ENCODE measurements at places on chromosomes 13 and 19. TPM values are rescaled to one million over a fixed set of nuclear protein-coding genes. Genes with fewer than 3 reads are reported as not detected.

ODAD3 gene
- 7.1 TPM for polyA plus RNA-seq

CAMSAP3 gene
- 19.3 TPM for polyA plus RNA-seq

CBY2 gene
- polyA plus RNA-seq, result not detected

RFPL4A gene
- not detected for polyA plus RNA-seq

PTH2 gene
- polyA plus RNA-seq, result not detected

SPACA4 gene
- polyA plus RNA-seq, result not detected

NKPD1 gene
- not detected for polyA plus RNA-seq

EDNRB gene
- 14.0 TPM for polyA plus RNA-seq

PRR22 gene
- polyA plus RNA-seq, result 4.1 TPM

ITGBL1 gene
- 1.4 TPM for polyA plus RNA-seq

- no peak for DNase-seq
These were observed 112.3 kb downstream of the MIPEP start for GRCh38 chr13:23776698-23777574.

DNA sequence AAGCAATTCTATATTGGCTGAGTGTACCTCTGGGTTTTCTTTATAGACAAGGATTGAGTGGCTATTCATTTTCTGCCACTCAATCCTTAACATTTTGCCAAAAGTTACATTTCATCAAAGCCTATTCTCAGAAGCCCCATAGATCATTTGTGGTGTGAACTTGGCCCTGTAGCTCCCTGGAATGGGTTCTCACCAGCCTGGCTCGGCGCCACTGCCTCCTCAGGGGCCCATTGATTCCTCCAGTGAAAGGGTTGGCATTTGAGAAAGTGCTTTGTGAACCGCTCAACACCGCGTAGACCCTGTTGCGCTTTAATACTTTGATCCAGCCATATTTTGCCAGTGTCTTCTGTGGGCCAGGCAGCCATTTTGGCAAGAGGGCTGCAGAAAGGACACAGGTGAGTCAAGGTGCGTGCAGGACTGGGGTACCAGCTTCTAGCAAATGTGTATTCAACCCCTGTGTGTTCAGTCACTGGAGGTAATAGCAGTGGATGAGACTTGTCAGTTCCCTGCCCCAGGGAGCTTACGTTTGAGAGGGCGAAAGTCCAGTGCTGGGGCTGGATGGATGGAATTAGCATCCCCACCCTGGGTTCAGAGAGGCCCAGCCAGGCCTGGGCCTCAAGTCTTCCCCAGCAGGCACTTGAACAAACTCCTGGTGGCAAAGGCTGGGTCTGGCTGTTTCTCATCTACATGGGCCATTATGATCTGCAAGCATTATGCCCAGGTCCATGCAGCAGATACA lies 3.8 kb downstream of the RAB8A start:
- DNase-seq, result no peak

DNA sequence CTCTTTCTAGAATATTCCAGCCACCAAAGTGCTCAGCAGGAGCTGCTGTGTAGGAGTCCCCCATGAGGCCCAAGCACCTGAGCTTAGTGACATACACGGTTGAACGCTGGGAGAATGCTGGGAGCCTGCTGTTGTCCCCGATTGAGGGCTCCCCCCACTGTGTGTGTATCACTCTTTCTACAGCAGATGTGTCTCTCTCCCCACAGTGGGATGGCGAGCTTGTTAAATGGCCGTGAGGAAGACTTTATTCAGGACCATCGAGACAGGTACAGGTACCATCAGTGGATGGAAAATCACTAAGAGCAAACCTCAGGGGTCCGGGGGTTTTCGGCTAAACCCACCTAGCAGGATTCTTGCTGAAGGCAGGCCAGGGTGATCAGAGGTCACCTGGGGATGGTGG lies 22.7 kb downstream of the EPN1 start:
- DNase-seq, result no peak

DNA sequence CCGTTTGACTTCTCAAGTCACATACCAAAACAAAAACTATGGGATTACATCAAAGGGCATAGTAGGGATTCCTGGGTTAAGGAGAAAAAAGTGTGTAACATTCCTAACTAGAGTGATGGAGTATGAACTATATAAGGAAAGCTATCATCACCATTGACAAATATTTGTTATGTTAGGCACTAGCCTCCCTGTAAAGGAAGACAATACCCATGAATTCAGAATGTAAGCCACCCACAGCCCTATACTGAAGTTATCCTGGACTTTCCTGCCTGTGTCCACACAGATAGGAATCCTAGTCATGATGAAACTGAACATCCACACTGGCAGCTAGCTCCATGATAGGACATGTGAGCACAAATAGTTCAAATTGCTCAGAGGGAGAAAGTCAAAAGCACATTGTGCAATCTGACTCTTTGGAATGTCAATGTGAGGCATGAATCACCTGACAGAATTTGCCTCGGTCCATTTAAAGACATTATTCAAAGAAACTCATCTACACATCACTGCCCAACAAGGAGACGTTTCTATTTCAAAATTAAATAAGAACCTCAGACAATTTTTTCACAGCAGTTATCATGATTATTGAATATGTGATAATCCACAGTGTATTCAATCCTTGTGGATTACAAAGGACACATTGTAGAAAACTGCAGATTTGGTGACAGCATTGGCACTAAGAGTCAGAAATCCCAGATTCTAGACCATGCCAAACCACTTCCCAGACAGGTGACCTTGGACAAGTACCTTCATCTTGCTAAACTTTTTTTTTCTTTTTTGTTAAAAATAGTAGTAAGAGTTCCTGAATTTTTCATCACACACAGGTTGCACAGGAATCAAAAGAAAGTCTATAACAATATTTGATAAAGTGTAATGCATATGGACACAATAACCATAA lies 529.3 kb downstream of the IRS2 start:
- no peak for DNase-seq

DNA sequence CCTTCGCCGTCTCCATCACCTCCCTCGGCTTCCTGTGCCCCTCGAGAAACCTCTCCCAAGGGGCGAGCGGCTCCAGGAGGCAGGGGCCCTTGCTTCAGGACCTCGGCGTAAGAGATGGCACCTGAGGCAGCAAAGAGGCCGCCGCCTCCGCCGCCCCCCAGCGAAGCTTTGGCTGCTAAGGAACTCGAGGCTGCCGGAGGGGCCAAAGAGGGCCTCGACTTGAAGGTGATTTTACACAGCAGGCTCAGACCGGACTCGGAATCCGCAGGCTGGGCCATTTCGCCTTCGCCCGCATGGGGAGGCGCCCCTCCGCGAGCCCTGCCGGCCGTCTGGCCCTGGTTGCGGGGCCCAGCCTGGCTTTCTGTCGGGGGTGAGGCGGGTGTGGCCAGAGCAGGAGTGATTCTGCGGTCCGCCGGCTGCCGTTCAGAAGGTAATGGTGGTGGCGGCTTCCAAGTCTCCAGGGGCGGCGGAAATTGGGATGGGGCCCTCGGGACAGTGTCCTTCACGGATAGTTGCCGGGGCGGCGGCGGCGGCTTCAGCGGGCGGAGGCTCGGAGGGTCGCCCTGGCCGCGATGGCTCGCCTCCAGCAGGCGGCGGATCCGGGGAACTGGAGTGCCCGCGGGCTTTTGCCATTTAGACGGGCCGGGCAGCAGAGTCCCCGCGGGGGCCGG lies 1.4 kb downstream of the GGN start:
- DNase-seq, result no peak

DNA sequence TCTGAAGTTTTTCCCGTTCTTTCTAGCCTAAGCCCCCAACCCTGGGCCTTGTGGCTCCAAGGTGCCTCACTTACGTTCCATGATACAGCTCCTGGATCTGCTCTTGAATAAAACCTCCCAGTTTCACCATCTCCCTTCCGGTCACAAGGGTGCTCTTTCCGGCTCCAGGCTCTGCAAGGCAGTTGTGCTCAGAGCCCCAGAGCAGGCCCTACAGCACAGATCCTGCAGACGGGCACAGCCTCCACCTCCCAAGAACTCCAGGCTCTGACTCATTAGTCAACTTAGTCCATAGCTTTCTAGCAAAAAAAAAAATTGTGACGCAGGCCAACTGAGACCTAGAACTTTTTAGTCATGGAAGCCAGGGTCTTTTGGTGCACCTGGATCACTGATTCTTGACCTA lies 33.9 kb upstream of the SLC7A10 start:
- DNase-seq, result no peak

DNA sequence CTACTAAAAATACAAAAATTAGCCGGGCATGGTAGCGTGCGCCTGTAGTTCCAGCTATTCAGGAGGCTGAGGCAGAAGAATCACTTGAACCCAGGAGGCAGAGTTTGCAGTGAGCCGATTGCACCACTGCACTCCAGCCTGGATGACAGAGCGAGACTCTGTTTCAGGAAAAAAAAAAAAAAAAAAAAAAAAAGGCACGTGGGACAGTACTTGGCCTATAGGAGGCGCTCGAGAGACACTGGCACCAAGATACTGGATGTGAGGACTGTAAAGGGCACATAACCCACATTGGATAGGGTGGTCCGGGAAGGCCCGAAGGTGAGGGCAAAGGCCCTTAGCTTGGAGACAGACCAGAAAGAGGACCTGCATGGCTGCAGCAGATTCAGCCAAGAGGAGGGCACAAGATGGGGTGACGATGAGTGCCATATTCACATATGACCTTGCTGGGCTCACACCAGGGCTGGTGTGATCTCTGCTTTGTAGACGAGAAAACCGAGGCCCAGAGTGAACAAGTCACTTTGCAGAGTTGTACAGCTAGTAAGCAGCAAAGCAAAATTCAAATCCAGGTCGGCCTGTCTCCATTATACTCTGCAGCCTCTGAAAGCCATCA lies 89.4 kb downstream of the DPF1 start:
- peak; percentile 48 for DNase-seq

GRCh38 chr13:34722922-34723321 lies 219.1 kb upstream of the NBEA start:
- no peak for DNase-seq

DNA sequence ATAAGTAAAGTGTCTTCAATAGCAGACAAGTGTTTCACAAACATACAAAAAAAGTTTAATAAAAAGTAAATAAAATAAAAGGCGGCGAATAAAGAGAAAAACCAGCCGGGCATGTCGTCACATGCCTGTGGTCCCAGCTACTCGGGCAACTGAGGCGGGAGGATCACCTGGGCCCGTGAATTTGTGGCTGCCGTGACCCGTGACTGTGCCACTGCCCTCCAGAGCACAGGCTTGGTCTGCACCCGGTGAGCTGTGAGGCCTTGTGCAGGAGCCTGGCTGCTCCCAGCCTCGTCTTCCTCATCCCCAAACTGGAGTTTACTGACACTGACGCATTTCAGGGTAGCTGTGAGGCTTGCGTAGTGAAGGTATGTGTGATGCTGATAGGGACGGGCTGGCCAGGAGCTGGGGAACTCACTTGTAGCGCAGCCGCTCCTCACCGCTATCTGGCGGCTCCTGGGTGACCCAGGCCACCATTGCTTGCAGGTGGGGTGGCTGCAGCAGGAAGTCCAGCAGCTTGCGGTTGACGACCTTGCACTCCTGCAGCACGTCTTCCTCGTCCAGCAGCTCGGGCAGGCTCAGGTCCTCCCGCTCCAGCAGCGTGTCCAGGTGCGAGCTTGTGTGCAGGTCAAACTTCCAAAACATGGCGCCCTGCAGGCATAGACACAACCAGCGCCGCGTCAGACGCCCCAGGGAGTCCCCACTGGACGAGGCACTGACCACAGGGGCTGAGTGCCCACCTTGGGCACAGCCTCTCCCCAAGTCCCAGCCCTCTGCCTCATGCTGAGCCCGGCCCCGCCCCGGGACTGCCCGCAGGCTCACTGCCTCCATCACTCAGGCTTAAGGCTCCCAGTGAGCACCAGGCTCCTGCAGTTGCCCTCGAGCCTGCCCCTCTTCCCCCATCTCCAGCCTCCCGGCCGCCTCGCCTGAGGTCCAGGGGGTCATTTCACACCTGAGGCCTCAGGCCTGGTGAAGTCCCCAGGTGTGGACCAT lies 12.1 kb downstream of the PPP6R1 start:
- no peak for DNase-seq

GRCh38 chr19:7833225-7834099 lies 3.4 kb downstream of the EVI5L start:
- DNase-seq, result no peak

GRCh38 chr19:10505583-10506229 lies 2.5 kb upstream of the KEAP1 start:
- DNase-seq, result peak; percentile 70

- DNase-seq, result no peak
These were observed 30.7 kb upstream of the VSTM2B start for GRCh38 chr19:29495091-29495490.

GRCh38 chr13:80751854-80752253 lies 410.9 kb upstream of the SPRY2 start:
- DNase-seq, result no peak

DNA sequence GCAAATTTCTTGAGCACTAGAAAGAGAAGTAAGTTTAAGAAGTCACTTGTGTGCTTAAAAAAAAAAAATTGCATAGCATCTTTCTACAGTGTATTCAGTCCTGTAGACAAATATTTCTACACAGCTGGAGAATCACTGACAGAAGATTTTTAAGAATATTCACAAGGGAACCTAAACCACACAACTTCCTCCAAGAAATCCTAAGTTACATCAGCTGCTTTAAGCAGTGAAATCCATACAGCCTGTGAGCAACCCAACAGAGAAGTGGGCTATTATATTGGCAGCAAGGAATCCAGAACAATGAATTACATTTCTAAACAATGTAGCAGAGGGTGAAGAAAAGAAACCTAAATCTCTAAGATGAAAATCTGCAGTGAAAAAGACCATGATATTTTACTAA lies 1.5 kb downstream of the DOCK9 start:
- DNase-seq, result no peak

GRCh38 chr13:21075379-21076249 lies 14.2 kb upstream of the LATS2 start:
- peak; percentile 83 for DNase-seq

GRCh38 chr19:42516771-42517170 lies 11.5 kb downstream of the CEACAM1 start:
- DNase-seq, result no peak

GRCh38 chr19:3409346-3410064 lies 43.1 kb downstream of the NFIC start:
- peak; percentile 88 for DNase-seq

DNA sequence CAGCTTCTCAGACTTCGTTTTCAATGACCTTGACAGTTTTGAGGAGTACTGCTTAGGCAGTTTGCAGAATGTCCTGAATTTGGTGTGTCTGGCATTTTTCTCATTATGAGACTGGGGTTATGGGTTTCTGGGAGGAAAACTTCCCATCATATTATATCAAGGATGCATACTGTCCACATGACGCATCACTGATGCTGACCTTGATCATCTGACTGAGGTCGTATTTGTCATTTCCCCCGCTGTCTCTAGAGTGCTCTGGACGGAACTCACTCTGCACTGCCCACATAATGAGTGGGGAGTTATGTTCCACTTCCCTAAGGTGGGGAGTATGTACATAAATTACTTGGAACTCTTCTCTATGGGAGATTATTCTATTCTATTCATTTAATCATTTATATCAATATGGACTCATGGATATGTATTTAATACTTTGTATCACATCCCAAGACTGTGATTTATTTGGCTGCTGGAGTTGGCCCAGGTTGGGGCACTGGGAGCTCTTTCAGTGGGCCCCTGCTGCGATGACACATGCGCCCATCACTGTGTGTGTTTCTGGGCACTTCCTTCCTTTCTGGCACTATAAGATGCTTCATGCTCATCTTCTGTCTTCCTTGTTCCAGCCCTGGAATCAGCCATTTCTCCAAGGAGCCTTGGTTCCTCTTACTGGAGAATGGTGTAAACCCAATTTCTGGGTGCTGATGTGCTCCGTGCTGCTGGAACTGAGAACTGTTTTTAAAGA lies 138.6 kb downstream of the MIPEP start:
- DNase-seq, result no peak
